ENCODE measurements at places on chromosomes 6 and 20.
A peak's percentile ranks its signal among the peaks of the same experiment; 100 is the strongest.

- DNase-seq = peak; percentile 23
Measured at GRCh38 chr6:157518397-157519250, 137.6 kb downstream of the ZDHHC14 start.

- DNase-seq = no peak
Measured at GRCh38 chr6:63714091-63714490, 78.5 kb downstream of the PHF3 start.

- DNase-seq = no peak
Measured at GRCh38 chr20:63014710-63015109, 7.9 kb upstream of the BHLHE23 start.

- DNase-seq = no peak
Measured at GRCh38 chr20:59748619-59749191, 144.4 kb downstream of the PHACTR3 start.

DNA sequence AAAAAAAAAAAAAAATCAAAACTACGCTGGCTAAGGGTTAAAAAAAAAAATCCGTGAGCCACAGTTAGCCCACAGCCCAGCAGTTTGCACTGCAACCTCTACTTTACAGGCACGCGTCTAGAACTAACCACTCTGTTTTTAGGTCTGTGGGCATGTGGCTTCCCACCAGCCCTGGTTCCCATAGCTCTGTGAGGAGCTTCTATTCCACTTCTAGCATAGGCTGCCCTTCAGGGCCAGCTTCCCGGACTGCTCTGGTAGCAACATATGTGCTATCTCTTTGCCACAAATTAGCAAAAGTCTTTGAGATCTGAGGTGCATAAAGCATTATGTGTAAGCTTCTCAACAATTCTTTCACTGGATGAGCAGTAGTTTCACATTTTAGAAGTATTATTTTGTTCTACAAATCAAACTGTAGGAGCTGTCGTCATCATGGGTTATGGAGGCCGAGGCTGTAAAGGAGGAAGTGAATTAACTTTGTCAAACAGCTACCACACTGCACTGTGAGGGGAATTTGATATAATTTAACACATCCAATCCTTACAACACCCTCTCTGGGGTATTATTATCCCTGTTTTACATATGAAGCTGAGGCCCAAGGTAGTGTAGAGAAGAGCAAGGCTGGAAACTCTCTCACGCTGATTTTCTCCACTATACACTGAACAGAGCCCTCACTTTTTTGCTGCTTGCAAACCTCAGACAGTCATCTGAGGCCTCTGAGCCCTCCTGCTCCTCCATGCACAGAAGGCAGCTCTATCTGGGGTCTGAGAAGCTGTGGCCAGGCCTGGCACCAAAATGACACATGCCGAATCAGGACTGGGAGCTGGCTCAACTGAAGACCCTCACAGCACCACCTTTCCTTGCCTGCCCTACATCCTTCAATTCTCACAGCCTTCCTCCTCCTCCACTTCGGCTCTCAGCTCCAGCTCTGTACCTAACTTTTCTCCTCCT lies 35.4 kb downstream of the MAN1A1 start:
- DNase-seq = no peak

DNA sequence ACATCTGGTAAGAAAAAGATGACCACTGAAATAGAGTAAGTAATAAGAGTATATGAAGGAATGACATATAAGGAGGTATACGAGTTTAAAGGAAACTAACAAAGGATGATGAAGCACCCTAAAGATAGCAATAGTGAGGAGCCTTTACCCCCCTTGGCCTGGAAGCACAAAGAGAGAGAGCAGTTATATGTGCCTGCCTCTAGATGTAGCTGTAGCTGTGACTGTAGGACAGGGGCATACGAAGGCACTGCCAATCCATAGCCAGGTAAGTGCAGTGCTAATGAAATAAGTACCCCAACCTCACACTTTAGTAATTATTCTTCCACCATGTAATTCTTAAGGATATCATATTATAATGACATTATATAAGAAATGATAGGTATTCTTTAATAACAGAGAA lies 90.1 kb upstream of the FKBP1C start:
- no peak for DNase-seq

DNA sequence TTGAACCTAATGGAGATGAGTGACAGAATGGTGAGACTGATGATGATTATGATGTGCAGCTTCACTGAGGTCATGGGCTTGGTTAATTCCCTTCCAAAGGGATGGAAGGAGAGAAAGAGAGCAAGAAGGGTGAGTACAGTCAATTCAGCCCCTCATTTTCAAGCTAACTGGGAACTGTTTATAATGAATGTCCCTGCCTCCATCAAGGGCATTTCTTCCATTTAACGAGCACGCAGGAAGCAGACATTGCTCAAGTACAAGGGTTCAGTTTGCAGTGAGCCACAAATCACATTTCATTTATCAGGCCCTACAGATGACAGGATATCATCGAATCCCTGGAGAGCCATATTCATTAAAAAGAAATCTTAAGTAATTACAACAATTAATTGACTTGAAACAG lies 158.3 kb upstream of the EEF1E1 start:
- no peak for DNase-seq

DNA sequence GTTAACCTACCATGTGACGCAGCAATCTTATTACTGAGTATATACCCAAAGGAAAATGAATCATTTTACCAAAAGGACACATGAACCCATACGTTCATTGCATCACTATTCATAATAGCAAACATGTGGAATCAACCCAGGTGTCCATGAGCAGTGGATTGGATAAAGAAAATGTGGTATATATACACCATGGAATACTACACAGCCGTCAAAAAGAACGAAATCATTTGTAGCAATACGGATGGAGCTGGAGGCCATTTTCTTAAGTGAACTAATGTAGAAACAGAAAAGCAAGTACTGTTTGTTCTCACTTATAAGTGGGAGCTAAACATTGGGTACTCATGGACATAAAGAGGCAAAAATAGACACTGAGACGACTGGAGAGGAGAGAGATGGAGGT lies 44.2 kb downstream of the TBPL1 start:
- DNase-seq = no peak

- DNase-seq = no peak
Measured at GRCh38 chr6:16544521-16544920, 216.7 kb downstream of the ATXN1 start.

DNA sequence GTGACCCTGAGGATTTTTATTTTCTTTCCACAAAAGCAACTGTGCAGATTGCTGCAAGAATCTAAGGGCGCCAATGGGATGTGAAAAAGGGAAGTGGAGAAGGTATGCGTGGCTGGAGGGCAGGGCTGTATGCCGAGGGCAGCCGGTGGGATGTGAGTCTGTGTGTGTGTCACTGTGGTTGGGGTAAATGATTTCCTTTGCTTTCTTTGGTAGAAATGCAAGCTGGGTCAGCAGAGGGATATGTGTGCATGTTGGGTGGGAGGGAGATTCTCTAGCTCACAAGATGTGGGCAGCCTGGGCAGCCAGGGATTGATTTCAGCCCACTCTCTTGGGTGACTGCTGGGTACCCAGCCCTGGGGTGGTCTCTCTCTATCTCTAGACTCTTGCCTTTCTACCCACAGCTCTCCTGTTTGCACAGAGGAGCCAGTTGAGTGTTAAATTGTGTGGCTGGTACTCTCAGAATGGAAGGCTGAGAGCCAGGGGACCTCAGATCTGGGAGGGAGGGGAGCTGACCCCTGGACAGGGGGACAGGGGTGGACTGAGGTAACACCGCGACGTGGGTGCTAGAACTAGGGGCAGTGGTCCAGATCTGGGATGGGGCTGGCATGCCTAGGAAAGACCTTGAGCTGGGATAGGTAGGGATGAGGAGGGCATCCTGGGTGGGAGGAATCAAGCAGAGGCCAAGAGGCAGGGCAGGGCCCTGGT lies 136.8 kb upstream of the RNF24 start:
- DNase-seq = peak; percentile 16

DNA sequence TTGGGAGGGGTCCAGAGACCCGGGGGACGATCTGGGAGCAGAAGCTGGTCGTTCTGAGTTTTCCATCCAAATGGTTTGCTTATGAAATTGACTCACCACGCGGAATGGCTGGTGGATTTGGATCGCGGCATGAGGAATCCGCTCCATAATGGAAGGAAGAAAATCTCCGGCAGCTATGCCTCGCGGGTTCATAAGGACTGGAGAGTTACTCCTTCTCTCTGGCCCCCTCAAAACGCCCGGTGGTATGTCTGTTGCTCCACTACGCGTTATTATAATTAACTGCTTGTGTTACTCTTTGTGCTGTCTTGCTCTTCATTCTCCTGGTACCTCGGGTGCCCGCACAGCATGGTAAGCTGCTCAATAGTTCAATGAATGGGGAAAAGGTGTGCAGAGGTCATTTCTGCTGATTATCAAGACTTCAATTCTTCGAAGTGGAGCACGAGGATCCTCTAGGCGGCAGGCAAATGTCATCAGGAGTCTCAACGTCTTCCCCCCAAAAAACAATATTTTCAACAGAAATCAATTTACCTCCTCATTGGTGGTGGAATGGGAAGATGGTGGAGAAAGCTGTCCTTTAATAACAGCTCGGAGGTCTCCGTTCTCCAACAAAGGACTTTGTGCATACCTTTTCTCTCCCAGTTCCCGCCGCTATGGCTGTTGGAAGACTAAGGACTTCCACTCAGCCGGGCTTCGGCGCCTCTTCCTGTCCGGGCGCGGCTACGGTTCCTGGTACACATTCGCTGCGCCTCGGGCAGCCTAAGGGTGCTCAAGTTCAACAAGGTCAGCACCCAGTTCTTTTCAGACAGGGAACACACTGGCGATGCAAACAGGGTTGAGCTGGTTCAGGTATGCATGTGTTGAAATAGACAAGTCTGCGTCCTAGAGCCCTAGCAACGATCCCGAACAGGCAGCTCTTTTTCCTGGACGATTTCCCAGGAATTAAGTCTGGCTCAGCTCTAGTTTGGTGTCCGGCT lies 9.2 kb upstream of the PRSS16 start:
- no peak for DNase-seq
